AML-193 (cell line): ENCODE measurements at places on chromosomes 4 and X.

DNA sequence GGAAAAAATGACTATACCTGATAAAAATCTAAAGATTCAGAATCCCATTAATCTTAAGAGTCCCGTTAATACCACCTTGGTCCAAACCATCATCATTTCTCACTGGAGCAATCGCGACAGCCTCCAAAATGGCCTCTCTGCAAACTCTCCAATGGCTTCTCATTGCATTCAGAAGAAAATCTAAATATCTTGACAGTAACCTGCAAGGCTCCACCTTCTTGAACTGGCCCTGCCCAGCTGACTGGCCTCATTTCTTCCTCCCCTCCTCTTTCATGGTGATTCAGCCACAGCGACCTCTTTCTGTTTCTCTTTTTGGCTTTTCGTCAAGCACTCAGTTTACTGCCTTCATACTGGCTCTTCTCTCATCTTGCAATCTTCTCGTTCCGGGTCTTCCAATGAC is 56.2 kb upstream of the GPRIN3 start:
- DNase-seq, result no peak

DNA sequence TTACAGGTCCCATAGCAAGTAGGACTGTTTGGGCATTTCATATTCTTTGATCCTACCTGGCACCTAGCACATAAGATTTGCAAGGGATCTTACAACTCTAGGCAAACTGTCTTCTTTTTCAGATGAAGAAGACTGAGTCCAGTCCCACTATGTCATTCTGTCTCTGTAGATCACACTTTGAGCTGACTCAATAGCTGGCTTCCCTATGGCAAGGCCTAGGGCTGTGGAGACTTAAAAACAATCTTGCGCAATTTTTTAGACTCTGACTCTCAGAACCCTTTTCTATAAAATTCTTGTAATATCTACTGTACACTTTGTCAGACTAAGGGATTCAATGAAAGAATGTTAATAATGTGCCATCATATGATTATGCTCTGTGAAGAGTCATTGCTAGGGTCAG is 26.7 kb downstream of the OTC start:
- no peak for DNase-seq

GRCh38 chr4:36330796-36331195 is 49.4 kb downstream of the DTHD1 start:
- DNase-seq, result no peak

GRCh38 chrX:43590150-43590549 is 65.9 kb upstream of the MAOA start:
- no peak for DNase-seq

DNA sequence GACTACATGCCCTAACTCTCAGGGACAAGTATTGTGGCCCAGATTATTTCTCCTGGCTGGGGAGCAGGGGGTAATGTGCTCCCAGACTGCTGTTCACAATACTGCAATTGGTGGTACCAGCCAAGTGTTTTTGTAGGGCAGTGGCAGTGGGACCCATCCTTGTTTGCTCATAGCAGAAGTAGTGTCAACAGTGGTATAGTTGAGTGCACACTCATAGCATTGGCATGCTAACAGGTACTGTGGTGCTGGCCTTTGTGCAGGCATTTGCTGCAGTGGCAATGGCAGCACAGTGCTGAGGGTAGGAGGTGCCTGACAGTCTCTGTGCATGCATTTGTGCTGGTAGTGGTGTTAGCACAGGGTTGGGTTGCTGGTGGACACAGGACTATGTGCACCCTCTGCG is 995.0 kb downstream of the SH3BGRL start:
- DNase-seq, result no peak

DNA sequence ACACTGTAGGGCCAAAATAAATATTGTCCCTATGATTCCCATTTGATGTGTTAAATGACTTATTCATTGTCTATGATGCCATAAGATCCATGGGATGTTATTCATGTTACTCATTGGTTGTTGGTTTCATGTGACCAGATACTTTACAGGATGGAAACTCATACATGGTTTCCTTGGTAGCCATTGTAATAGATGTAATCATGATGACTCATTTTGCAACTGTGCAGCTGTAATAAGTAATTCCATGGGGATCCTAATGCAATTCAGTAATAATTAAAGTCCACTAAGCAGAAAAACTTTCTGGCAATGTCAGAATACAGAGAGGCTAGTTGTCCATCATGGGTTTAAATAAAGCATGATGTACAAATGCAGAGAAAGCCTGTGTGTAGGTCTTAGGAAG is 389.7 kb upstream of the NR3C2 start:
- DNase-seq, result no peak

GRCh38 chr4:20464381-20464780 is 212.7 kb downstream of the SLIT2 start:
- DNase-seq, result no peak

DNA sequence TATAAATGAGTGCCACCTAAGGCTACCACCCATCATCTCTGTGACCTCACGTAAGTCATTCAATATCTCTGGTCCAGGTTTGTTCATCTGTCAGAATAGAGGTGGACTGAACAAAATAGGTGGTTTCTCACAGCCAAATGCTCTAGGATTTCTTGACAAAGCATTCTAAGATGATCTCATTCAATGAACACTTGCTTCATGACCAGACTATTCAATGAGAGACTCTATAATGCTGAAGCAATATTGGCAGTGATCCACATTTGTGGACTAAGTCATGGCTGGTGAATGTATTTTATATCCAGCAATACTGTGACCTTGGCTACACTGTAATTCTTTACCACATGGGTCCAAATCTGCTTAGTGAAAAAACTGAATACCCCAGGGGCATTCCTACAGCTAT is 37.9 kb downstream of the LDB2 start:
- no peak for DNase-seq

- DNase-seq, result no peak
Observed at GRCh38 chrX:111355523-111356115, 56.4 kb downstream of the DCX start.

GRCh38 chrX:489820-490219 is 103.1 kb upstream of the PPP2R3B start:
- no peak for DNase-seq

DNA sequence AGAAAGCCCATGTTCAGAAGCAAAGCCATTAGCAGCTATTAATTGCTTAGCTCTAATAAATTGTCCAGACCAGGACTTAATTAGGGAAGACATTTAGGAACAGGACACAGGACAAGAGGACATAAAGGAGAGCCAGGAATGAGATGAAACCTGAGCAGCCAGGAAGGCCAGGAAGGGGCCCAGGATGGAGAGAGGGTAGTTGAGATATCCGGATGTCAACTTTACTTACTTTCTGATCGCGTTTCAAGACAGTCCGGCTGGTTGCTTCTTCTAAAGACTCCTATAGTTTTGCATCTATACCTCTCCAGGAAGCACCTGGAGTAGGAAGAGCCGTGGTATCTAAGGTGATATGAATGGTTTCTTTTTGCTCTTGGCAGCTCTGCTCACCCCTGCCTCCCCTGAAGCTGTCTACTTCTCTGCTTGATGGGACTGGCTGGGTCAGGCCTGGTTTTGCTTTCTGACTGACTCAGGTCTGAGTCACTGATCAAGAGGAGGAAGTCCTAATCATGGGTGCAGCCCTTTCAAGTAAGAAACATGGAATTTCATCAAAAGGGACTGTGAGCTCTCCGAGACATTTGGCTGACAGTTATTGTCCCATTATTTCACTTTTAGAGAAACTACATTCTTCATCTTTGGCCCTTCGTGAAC is 733.3 kb downstream of the RPA4 start:
- DNase-seq, result no peak

DNA sequence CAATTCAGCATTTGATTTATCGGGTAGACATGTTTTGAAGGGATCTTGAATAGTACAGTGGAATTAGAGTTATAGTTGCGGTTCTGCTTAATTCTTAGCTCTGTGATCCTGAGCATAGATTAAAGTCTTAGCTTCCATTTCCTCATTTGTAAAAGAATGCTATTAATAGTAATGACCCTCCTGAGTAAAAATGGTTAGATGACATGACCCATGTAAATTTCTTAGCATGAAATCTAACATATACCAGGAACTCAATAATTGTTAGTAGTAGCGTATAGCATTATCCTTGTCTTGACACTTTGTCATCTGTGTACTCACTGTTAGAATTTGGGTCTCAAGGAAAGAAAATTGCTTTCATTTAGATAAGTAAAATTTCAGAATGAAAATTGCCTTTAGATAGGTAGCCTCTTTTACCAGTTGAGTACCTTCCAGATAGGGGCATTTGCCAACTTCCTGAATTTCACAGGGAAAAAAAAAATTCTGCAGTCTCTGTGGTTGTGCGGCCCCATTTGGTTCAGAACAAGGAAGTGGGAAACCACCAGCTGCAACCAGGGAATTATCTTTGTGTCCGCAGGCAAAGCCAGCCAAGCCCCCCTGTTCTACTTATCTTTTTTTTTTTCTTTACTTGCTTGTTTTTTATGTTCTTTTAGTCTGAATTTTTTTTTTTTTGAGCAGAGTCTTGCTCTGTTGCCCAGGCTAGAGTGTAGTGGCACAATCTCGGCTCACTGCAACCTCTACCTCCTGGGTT is 86.9 kb downstream of the TMEM164 start:
- DNase-seq, result peak; percentile 46

- no peak for DNase-seq
Observed at GRCh38 chr4:107148904-107149303, 112.8 kb upstream of the DKK2 start.

DNA sequence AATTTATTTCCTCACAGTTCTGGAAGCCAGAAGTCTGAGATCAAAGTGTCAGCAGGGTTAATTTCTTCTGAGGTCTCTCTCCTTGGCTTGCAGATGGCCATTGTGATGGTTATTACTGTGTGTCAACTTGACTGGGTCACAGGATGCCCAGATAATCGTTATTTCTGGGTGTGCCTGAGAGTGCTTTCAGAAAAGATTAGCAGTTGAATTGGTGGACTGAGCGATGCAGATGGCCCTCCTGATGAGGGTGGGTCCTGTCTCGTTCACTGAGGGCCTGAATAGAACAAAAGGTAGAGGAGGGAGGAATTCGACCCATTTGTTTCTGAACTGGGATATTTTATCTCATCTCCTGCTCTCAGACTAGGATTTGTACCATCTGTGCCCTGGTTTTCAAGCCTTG is 15.7 kb downstream of the SMIM43 start:
- no peak for DNase-seq

- no peak for DNase-seq
Observed at GRCh38 chr4:112673686-112674085, 36.7 kb downstream of the LARP7 start.

GRCh38 chrX:153885968-153886903 is at the start of gene L1CAM:
Gene L1CAM, minus strand, starts transcription at chrX:153886173. Its CDS starts 10,337 bp downstream, at chrX:153875836.
- DNase-seq, result no peak

DNA sequence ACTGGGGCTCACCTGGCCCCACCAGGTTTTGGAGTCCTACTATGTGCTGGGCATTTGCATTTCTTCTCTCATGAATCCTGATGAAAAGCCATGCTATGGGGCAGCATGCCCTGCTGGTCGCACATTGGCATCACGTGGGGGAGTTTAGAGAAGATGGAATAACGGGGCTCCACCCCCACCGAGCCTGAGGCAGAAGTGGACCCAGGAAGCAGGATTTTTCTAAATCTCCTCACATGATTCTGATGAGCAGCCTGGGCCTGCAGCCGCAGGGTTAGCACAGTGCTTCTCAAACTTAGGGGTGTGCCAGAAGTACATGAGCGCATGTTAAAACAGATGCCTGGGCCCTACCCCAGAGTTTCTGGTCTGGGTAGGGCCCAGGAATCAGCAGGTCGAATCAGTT is 4.6 kb upstream of the SORCS2 start:
- DNase-seq, result no peak

DNA sequence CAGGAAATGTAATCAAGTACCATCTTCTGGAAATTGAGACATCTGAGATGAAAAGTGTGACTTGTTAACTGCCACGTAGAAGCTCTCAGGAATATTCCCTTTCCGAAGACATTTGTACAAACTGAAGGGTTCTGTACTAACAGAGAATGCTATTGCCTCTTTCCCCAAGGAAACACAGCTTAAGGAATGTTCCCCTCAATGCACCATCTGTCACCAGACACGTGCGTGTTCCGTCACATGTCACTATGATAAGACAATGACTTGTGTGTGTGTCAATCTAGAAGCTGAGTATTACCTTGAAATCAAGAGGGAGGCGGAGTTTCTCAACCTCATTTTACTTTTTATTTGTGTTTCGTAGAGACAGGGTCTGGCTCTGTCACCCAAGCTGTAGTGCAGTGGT is 58.1 kb downstream of the DHRSX start:
- DNase-seq, result no peak

- DNase-seq, result no peak
Observed at GRCh38 chr4:42252315-42252714, 99.9 kb upstream of the BEND4 start.

GRCh38 chrX:13750204-13750603 is 15.7 kb downstream of the OFD1 start:
- DNase-seq, result no peak

GRCh38 chr4:176883108-176883550 is 90.4 kb upstream of the VEGFC start:
- no peak for DNase-seq

DNA sequence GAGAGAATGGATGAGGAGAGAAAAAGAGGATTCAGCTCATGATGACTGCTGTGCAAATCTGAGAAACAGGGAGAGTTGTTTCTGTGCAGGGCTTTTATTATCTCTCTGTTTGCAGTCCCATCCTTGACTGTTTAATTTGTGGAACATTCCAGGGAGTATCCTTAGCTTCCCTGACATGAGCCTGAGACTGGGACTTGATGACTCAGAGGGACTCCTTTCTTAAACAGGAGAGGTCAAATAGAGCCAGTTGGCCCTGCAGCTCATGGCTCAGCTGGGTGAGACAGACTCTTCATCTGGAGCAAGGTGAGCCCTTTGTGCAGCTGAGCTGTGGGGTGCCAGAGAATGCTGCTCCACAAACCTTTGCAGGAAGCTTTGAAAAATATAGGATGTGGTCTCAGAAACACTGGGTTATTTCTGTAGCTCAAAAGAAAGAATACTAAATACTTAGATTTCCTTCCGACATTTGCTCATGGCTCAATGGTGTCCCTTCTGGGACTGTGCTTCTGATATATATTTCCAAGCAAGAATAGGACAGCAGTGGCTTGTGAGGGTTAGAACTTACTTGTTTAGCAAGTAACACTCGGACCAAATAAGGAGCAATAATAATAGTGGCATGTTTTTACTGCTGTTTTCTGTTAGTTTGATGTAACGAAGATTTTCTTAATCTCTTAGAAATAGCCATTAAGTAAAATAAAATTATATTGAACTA is 14.5 kb downstream of the ARHGAP24 start:
- DNase-seq, result no peak

- DNase-seq, result no peak
Observed at GRCh38 chr4:162115333-162115732, 48.5 kb downstream of the FSTL5 start.

GRCh38 chrX:151726751-151727150 is 7.8 kb upstream of the CNGA2 start:
- DNase-seq, result no peak

GRCh38 chr4:145260091-145260490 is 79.7 kb upstream of the OTUD4 start:
- no peak for DNase-seq

GRCh38 chr4:169618286-169618685 is 2.1 kb upstream of the CLCN3 start:
- no peak for DNase-seq

- DNase-seq, result no peak
Observed at GRCh38 chrX:45806410-45807121, 605.9 kb upstream of the DIPK2B start.

GRCh38 chr4:46554760-46555465 is 165.0 kb upstream of the GABRA2 start:
- no peak for DNase-seq
